ENCODE measurements at places on chromosomes 3 and 15.
A peak's percentile ranks its signal among the peaks of the same experiment; 100 is the strongest.

DNA sequence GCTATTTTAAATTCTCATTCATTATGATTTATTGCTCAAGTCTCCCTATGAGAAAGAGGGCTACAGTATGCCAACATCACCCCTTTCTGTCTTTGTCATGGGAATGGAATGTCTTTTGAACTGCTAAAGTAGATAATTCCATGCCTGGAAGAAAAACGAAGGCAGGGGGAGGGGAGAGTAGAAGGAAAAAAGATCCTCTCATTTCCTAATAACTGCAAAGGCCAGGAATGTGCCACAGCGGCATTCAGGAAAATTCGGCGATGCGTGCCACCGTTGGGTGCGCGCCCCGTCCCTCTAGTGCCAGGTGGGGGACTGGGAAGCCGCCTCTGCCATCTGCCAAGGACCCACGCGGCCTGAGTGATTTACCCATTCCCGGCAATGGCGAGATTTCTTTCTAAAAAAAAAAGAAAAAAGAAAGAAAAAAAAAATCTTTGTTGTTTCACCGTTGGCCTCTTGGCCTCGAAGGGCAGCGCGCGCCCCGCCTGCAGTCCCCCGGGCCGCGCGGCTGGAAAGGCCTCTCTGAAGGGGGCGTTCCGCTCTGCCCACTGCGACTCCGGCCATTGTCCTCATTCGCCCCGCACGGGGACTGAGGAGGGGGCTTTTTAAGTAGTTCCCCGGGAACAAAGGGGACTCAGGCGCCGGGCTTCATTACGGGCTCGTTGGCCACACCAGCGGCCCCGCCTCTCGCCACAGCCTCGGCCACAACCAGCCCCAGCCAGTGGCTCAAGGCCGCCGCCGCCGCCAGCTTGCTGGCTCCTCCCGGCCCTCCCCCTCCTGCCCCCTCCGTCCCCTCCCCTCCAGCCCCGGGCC lies 54.5 kb downstream of the CPN2 start:
- DNase-seq: no peak

DNA sequence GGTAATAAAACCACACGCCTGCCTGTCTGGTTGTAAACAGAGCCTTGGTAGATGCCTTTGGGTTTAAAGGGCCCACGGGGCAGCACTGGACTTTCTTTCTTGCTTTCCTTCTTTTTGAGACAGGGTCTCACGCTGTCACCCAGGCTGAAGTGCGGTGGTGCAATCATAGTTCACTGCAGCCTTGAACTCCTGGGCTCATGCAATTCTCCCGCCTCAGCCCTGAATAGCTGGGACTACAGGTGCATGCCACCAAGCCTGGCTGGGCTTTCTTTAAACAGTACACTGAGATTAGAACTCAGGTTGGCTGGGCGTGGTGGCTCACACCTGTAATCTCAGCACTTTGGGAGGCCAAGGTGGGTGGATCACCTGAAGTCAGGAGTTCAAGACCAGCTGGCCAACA lies 42.2 kb downstream of the POC1A start:
- DNase-seq: no peak

GRCh38 chr3:42133500-42134298 lies 42.5 kb downstream of the TRAK1 start:
- DNase-seq: no peak

DNA sequence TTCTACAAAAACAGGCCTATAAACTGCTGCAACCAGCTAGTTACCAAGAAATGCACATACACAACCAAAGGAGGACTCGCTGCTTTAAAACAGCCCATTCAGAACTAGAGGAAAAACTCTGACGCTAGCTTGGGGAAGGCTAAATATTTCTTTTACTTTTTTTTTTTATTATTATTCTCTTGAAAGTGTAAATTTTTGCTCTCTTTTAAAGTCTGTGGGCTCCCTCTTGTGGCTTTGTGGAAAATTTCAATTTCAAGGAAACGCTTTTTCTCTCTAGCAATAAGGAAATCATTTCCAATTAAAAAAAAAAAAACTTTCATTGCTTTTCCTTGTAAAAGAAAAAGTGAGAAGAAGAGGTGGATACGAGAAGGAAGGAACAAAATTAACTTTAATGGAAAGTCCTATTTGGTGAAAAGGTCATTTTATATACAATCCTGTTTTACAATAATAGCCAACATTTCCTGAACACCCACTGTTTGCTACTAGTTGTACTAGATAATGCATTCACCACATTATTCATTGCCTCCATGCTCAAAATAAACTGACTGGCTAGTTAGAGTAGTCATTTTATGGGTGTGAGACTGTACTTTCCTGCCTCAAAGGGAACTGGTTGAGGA lies 51.2 kb upstream of the SAMMSON start:
- DNase-seq: no peak

- no peak for DNase-seq
Observed at GRCh38 chr3:76497636-76498035, 542.3 kb upstream of the ROBO2 start.

DNA sequence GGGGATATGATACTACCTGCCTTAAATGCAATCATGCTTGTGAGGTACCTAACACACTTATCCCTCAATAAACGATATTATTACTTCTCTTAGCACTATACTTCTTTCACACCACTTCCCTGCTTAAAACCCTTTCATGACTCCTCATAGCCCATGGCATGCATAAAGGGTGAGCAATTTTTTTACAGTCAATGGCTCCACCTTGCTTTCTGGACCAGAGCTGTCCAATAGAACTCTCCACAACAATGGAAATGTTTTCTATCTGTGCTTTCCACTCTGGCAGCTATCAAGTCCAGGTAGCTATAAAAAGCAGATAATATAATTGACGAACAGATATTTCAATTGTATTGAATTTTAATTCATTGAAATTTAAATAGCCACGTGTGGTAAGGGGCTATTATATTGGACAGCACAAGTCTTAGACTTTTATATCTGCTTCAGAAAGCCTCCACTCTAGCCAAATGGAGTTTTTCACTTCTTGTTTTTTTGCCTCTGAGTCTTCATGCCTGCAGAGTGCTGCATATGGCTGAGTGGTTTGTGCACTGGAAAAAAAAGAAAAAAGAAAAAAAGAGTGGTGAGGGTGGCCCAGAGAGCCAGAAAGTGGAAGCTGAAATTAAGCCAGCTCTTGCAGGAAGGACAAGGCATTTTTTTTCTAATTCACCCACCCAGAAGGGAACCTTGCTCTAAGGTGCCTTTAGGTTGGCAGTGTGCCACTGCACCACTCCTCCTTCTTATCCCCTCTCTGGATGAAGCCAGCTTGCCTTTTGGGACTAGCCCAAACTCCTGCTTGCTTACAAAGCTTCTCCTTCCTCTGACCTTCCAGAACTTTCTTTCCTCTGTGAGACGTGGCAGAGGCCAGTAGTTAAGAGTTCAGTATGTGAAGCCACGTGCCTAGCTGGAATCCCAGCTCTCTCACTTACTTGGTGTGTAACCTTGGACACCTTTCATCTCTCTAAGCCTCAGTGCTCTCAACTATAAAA lies 239.0 kb upstream of the LRTM1 start:
- DNase-seq: no peak

GRCh38 chr15:101625980-101626379 lies 26.2 kb downstream of the TM2D3 start:
- DNase-seq: no peak

DNA sequence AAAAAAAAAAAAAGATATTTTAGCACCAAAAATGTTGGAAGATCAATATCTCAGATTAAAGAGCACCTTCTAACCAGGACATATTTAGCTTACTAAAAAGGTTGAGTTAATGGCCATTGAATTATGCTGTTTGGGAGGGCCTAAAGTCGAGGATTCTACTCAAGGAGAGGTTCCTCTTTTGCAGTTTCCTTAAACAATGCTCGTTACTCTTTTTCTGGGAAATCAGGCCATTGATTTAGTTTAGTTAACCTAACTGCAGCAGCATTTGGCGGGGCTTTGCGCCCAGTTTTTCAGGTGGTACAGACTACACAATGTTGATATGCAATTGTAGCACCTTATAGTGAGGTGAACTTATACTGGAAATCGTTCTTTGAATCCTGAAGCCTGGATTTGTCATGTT lies 6.8 kb downstream of the ABHD2 start:
- DNase-seq: no peak

DNA sequence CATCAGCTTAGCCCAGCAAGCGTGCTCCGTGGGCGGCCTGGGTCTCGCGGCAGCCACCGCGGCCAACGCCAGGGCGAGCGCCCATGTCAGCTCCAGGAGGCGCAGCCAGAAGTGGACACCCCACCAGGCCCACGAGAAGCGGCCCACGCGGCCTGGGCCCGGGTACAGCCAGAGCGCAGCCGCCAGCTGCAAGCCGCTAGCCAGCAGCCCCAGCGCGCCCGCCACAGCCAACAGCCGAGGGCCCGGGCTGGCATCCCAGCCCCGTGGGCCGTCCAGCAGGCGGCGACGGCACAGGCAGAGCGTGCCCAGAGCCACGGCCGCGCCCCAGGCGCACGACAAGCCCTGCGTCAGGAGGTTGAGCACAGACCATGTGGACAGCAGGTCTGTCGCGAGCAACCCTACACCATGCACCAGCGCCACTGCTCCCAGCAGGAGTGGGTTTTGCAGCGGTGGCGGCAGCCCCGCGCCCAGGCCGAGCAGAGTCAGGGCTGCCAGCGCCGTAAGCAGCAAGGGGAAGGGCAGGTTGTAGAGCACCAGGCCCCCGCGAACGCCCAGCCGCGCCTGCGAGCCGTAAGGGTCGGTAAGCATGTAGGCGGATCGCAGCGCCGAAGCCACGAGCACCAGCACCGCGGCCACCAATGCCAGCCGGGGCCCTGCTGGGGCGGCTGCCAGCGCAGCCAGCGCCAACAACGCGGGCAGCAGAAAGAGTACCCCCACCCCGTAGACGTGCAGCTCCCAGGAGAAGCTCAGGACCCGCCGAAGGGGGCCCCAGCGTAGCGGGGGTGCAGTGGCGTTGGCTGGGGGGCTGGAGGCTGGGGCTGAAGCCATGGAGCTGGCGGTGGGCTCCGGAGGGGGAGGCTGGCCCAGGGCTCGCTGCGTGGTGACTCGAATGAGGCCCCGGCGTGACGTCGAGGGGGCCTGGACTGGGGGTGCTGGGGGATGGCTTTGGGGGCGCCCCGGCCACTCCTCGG lies 4.9 kb downstream of the PRRT3 start:
- no peak for DNase-seq

GRCh38 chr3:136667081-136667480 lies 85.1 kb downstream of the STAG1 start:
- no peak for DNase-seq

- DNase-seq: no peak
Observed at GRCh38 chr3:8187996-8188395, 313.6 kb upstream of the LMCD1 start.

- DNase-seq: no peak
Observed at GRCh38 chr3:108125153-108125543, 34.3 kb upstream of the CD47 start.

- peak; percentile 69 for DNase-seq
Observed at GRCh38 chr15:52078876-52079700, 33.5 kb downstream of the BCL2L10 start.
